Left renal cortex interstitium (tissue), 4 donors: ENCODE measurements at places on chromosomes 7 and 10. TPM values are rescaled to one million over a fixed set of nuclear protein-coding genes. Genes with fewer than 3 reads are reported as not detected.

GRCh38 chr7:157984423-157985163, 603.0 kb downstream of the PTPRN2 start:
- DNase-seq, result no peak

DNA sequence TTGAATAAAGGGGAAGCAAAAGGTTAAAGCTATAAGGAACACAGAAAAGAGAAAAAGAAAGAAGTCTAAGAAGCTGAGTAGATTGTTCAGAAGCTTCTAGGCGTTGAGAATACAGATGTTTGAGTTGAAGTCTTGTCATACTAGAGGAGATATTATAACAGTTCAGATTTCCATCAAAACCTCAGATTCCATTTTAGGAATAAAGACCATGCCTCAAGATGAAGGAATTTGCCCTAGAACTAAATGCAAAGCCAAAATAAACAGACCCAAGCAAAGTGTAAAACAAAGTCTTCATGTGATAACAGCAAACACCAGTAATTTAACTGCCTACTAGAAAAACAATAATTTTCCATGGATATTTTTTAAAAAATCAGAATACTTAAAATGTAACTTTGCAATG, 476.5 kb upstream of the POT1 start:
- DNase-seq, result no peak

Gene SPAM1
- polyA plus RNA-seq, result not detected

GRCh38 chr10:87803328-87803727, 14.7 kb downstream of the ATAD1 start:
- no peak for DNase-seq

DNA sequence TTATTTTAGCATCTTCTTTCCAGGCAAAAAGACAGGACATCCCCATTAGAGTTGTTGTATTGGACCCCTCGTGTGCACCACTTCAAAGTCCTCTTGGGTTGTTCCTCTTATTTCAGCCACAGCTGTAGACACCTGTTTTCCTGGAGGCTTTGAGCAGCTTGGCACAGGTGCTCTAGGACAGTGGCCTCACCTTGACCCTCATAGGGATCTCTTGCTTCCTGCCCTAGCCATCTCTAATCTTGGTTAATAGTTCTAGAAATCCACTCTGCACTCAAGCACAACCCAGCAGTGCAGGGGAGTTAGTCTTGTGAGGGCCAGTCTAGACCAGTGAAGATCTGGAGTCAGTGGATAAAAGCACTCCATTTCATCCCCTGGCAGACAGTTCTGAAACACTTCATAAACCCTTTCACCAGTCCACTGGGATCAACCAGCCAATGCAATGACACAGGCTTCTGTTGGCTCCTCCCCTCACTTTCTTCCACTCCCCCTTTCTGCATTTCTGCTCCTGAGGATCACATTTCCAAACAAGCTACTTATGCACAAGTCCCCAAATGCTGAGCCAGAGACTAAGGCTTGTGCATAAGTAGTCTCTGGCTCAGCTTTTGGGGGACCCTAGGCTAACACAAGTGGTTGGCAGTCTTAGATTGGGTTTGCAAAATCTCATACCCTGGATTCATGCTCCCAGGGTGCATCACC, 131.5 kb upstream of the LAMB4 start:
- DNase-seq, result no peak

DNA sequence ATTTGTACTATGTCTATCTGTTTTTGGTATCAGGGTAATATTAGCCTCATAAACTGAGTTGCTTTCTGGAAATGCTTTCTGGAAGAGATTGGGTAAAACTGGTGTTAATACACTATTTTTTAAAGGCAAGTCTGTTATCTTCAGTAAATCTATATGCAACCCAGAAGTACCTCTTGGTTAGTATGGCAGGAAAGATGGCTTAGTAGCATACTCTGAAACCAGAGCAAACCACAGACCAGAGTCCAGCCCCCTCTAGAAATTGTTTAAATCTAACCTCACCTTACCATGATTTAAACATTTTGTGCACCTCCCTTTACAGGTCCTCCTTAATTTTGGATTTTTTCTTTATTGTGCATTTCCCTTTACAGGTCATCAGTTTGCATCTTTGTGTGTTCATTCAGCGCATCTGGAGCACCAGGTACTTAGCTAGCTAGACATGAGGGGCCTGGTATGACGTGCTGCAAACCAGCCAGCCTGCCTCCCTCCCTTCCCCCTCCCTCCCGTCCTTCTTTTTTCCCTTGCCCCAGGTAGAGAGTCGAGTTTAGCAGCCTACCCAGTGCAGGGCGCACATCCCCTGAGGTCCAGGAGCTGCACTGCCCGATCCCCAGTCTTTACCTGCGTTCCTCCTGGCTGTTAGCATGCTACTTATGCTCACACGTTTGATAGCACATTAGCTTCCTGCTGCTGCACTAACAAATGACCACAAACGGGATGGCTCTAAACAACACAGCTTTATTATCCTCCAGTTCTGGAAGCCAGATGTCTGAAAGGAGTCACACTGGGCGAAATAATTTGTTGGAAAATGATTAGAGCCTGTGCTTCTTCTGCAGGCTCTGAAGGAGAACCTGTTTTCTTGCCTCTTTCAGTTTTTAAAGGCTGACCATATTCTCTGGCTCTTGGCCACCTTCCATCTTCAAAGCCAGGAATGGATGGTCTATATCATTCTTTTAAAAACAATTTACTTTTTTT, 299.9 kb upstream of the HABP2 start:
- no peak for DNase-seq

GRCh38 chr10:122500726-122501125, 39.4 kb downstream of the HTRA1 start:
- DNase-seq, result no peak

- no peak for DNase-seq
These were observed 644.2 kb upstream of the FOXK1 start for GRCh38 chr7:4037877-4038276.

GRCh38 chr10:5512881-5513612, 11.7 kb upstream of the CALML3 start:
- no peak for DNase-seq

GRCh38 chr10:29435809-29436501, 147.1 kb downstream of the LYZL1 start:
- DNase-seq, result no peak

Gene VGF
- polyA plus RNA-seq, result 0.12 TPM

DNA sequence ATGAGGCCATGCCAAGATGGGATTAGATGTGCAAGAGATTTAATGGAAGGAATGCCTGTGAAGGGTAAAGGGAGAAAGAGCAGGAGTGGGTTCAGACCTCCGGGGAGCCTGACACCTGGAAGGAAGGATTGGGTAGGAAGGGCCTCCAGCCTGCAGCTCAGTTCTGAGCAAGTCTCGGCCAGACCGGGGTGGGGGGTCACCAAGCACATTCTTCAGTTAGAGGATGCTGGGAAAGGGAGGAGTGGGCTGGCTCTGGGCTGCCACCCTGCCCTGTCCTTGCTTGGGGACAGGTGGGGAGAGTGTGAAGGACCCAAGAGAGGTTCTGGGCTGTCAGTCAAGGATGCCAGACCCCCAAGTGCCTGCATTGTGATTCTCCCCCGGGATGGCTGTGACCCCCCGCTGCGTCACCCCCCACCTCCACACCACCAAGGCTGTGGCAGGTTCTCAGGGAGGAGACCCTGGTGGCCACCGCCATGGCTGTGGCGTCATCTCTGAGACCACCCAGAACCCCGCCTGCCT, 16.5 kb upstream of the PRKAG2 start:
- DNase-seq, result no peak

- DNase-seq, result no peak
These were observed 53.3 kb downstream of the DNAJB6 start for GRCh38 chr7:157389951-157390730.

GRCh38 chr10:28365840-28366239, 63.0 kb upstream of the MPP7 start:
- DNase-seq, result no peak

DNA sequence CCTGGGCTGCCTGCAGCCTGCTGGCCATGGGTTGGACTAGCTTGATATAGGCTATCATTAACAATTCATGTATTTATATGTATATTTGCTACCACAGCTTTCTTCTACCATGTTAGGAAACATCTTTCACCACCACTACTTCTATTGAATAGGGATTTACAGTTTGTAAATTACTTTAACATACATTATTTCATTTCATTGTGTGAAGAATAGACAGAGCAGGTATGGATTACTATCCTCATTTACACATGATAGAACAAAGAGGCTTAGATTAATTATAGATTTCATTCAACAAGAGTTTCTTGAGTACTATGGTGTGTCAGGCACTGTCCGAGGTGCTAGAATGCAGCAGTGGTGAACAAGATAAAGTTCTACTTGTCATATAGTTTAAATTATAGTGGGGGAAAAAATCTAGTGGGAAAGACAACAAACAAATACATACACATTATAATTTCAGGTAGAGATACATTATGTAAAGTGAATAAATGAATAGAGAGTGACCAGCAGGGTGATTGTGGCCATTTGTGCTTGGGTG, 20.6 kb downstream of the VTI1A start:
- DNase-seq, result no peak

- no peak for DNase-seq
These were observed 1071.5 kb upstream of the C7orf33 start for GRCh38 chr7:147519062-147519461.

DNA sequence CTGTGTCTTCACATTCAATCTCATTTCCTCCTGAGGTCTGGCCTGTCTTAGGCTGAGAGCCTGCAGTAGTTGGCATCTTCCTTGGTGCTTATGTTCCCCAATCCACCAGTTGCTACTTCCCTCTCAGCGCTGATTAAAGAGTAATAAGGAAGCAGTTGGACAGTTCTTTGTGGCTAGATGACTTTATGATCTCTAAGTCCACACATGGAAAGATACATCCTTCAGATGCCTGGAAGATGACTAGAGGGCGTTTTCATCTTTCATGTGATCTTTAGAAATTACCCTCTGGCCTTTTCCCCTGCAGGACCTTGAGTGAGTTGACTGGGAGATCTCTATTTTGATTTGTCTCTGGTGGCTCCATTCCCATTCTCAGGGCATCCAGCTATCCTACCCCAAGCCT, 204.5 kb downstream of the GRM3 start:
- no peak for DNase-seq

- DNase-seq, result no peak
These were observed 96.3 kb downstream of the LRRTM3 start for GRCh38 chr10:67022099-67022498.

GRCh38 chr10:9745158-9745557, 1272.5 kb upstream of the CELF2 start:
- no peak for DNase-seq

DNA sequence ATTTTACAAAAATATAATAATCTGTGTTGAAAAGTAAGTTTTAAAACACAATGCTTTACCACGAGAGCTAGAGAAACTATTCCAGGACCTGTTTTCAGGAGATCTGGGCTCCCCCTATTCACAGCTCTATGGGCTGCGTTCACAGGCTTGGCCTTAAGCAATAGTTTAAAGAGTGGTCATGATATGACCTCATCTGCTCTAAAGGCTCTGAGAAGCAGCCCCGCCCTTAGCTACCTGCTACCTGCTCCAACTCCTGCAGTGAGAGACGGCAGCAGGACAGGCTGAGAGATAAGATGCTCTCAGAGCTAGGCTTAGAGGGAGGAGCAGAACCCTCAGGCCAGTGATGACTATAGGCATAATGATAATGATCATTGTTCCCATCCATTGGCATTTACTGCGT, 12.6 kb downstream of the ALOX5 start:
- no peak for DNase-seq

- DNase-seq, result no peak
These were observed 85.2 kb upstream of the CDC14C start for GRCh38 chr7:48839108-48839507.

GRCh38 chr10:95536017-95536416, 25.2 kb downstream of the SORBS1 start:
- DNase-seq, result no peak

DNA sequence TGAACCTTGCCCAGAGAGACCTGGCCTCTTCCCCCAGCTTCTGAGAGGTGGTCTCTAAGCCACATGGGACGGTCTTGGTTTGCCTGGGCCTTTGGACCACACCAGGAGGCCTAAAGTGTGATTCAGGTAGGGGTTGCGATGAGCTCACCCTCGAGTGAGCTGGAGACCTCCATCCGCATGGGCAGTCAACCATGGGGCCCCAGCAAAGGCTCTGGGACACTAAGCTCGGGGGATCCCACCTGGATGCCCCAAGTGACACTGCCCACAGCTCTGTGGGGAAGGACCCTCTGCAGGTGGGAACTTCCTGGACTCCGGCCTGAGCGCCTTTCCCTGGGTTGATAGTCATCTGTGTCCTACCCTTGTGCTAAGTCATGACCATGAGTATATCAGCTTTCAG, 57.1 kb upstream of the FAM20C start:
- no peak for DNase-seq

Gene LRRC18
- 0.11 TPM for polyA plus RNA-seq

GRCh38 chr7:9711259-9711918, 1262.3 kb upstream of the PHF14 start:
- DNase-seq, result no peak

- no peak for DNase-seq
These were observed 694 bp downstream of the C10orf62 start for GRCh38 chr10:97590082-97590747.

- no peak for DNase-seq
These were observed 23.7 kb downstream of the EPHB4 start for GRCh38 chr7:100803398-100804161.

Gene ACTL6B
- not detected for polyA plus RNA-seq

Gene COBL
- 18.5 TPM for polyA plus RNA-seq

- no peak for DNase-seq
These were observed 114.3 kb upstream of the YAE1 start for GRCh38 chr7:39451901-39452300.

GRCh38 chr7:2629746-2630681, 1.8 kb upstream of the TTYH3 start:
- no peak for DNase-seq

GRCh38 chr7:50321487-50322067, 17.1 kb downstream of the IKZF1 start:
- no peak for DNase-seq

DNA sequence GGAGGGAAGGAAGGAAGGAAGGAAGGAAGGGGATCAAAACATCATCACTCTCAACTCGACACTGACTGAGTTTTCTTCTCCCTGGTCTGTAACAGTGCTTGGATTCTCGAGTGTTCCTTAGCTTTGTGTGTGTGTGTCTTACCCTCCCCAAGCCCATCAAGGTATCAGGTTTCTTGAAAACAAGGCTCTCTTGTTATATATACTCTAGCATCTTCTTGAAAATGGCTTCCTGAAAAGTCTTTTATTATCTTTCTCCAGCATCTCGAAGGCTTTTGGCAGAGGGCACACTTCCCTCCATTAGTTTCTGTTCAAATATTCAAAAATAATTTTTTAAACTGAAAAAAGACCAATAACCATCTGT, 13.4 kb downstream of the SERPINE1 start:
- DNase-seq, result no peak

GRCh38 chr7:3042861-3043489, 692 bp downstream of the CARD11 start:
- DNase-seq, result no peak

- no peak for DNase-seq
These were observed 716.5 kb upstream of the GRM3 start for GRCh38 chr7:85927226-85927625.

DNA sequence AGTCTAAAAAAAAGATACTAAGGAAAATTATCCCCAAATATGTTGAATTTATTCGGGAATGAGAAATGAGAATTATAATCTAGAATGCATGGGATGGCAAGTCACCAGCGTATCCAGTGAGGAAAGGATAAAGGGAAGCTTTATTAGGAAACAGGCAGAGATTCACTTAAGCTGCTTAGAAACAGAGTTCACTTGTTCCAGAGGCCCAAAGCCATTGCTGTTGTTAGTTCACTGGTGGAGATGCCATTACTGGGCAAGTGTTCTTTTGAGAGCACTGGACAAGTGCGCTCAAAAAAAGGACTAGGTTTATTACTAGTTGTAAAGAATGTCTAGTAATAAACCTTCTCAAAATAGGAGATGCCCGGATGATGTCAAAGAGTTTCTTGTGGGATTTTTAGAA, 51.2 kb downstream of the MICU1 start:
- DNase-seq, result no peak

Gene RET
- 30.3 TPM for polyA plus RNA-seq
